ENCODE measurements at places on chromosomes 7 and 10.

GRCh38 chr7:66815951-66816350 is 75.4 kb downstream of the RABGEF1 start:
- no peak for DNase-seq

GRCh38 chr10:68434657-68435056 is 27.6 kb upstream of the RUFY2 start:
- DNase-seq: no peak

DNA sequence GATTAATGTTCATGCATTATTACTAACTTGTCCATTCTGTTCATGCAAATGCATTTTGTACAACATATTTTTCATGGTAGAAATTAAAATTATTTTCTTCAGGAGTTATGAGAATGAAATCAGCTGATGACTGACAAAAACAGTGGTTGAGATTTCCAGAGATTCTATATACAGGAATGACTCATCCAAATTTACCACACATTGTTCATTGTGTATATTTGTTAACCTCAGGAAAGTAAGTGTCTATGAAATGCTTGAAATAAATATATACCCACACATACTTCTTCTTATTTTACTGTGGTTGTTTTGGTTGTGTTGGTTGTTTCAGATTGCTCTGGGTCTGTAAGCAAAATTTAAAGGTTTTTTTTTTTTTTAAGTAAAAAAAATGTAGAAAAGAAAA is 108.1 kb upstream of the SP8 start:
- DNase-seq: no peak

- no peak for DNase-seq
Measured at GRCh38 chr10:121025731-121026130, 174.6 kb downstream of the WDR11 start.

DNA sequence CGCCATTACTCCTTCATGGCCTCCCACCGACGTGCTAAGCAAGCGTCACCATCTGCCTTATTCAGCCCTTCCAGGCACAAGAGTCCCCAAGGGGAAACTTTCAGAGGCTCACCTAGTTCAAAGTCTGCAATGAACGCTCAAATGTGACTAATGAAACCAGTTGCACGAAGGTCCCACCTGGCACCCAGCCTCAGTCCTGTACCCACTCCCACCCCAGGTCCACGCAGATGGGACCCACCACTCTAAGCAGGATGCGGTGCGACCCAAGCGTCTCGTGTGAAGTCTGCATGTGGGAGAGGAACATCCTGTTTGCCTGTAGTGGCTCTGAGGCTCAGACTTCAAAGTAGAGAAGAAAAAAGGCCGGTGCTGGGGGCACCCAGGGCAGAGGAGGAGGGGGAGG is 40.3 kb downstream of the RGS10 start:
- no peak for DNase-seq

GRCh38 chr7:43328785-43329380 is 216.4 kb downstream of the HECW1 start:
- DNase-seq: no peak

GRCh38 chr10:51920672-51921071 is 221.3 kb upstream of the CSTF2T start:
- no peak for DNase-seq

DNA sequence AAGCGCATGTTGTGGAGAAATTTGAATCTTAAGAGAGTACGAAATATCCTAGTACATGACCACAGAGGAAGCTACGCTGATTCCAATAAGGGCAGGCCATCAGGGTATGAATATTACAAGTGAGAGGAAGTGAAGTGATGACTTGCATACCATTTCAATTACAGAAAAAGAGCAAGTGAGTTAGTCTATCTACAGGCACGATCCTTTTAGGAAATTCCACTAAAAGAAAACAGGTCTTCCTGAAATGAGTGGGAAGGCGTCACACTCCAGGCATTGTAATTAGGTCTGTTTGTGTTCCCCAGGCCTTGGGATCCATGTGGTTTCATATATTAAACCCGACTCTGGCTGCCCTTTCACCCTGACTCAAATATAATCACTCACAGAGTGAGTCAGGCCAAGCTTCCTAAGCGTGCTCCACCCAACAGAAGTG is 152.5 kb downstream of the SEMA3A start:
- DNase-seq: no peak

DNA sequence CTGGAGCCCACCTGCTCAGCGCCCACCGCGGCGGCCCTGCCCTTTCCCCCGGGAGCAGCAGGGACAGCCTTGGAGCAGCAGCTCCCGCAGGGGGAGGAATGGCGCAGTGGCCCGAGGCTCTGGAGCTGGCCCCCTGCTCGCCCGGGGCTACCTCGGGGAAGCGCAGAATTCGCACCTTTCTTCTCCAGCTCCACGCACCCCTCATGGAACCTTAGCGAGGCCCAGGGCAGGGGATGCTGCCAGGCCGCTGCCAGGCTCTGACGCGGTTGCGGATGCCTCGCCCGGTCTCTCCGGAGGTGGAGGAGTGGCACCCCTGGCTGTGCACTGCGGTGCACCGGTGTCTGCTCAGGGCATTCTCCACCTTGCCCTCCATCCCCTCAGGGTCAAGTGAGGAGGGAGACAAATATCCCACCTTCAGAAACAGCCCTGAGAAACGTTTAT is 84.9 kb upstream of the MKI67 start:
- DNase-seq: no peak

GRCh38 chr7:94129443-94130140 is 125.4 kb upstream of the BET1 start:
- peak; percentile 74 for DNase-seq

DNA sequence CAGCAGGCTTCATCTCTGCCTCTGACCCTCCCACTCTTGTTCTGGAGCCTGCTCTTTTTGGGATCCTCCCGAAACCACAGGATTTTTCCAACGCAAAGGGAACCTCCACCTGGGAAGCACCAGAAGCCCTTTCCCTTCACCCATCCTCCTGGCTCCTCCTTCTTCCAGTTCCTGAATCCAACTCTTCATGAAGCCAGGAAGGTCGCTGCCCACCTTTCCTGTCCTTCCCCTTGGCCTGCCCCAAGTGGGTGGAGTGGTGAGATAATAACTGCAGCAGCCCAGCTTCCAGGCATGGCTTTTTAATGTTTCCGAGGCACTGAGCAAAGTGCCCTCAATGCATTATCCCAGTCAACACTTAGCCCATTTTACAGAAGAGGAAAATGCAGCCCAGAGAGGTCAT is 70.8 kb upstream of the EEPD1 start:
- no peak for DNase-seq

- no peak for DNase-seq
Measured at GRCh38 chr7:39493934-39494333, 72.3 kb upstream of the YAE1 start.

- DNase-seq: no peak
Measured at GRCh38 chr7:131130324-131130723, 197.4 kb upstream of the MKLN1 start.

GRCh38 chr10:81013771-81014170 is 476.1 kb downstream of the SH2D4B start:
- DNase-seq: no peak

GRCh38 chr10:88996927-88997326 is 6.3 kb downstream of the FAS start:
- DNase-seq: no peak

DNA sequence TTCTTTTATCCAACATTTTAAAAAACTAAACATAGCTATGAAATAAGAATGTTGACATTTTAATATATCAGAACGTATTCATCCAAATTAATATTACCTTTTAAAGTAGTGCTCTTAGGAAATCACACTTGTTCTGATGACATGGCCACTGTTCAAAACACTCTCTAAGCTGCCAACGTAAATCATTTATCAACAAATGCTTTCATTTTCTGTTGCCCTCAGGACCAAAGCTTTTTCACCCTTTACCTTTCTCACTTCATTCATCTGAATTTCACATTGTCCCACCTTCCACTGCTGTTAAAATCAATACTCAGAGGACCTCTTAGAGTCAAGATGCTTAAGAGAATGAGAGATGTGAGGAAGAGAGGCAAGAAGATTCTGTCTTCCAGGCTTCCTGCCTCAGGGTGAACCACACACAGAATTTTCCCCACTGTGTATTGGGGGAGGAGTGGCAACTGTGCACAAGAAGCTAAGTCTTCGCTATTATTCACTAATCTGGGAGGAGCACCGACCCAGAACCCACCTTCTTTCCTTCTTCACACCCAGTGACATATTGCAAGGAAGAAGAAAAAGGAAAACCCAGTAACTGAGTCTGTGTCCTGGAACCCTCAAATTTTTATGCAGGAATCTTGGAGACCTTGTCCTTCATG is 21.0 kb downstream of the HIBADH start:
- DNase-seq: no peak

- no peak for DNase-seq
Measured at GRCh38 chr7:92831716-92832533, 4.4 kb downstream of the CDK6 start.

DNA sequence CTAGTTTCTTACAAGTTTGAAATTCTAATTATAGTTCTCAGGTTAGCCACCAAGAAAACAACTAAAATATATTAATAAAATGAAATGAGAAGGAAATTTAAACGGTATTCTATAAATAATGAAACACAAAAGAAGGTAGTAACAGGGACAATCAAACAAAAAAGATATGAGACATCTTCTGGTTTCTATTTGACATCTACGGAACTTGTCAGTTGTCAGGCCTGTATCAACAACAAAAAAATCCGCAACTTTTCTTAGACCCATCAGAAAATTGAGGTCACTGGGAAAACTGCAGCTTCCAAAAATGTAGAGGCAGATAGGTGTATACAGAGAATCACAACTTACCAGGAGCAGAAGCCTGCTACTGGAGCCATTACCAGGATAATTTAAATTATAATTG is 70.6 kb downstream of the ZPBP start:
- no peak for DNase-seq

DNA sequence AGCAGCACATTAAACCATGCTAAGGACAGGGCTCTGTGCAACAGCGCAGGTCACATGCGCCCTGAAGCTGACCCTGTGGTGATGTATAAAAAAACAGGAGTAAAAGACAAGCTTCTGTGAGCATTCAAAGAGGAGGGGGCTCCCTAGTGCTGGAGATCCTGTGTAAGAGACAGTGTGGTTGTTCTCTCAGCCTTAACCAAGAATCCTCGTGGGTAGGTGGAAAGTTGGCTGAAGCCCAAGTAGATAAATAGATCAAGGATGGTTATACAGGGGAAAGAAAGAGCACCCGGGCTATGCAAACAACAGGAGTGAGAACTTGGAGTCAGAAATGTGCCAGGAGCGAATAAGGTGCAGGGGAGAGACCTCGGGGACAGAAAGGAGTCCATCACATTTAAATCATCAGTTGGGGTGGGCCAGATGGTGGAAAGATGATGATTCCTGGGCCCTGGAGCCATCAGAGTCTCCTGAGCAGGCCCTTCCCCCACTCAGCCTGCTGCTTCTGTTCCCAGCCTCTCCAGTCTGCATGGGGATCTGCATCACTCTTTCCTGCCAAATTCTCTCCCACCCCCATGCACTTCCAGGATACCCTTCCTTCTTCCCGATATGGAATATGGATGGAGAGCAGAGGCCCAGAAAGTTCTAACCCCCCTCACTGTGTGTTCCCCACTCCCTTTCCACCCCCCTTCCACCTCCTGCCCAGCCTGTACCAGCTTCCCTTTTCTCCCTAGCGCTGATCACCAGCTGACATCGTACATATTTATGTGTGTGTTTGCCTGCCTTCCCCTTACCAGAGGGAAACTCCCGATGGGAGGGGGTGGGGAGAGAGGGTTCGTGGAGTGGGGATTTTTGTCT is 78.1 kb upstream of the PRR15 start:
- no peak for DNase-seq

GRCh38 chr7:44884621-44885393 is 523 bp downstream of the PURB start:
- no peak for DNase-seq

DNA sequence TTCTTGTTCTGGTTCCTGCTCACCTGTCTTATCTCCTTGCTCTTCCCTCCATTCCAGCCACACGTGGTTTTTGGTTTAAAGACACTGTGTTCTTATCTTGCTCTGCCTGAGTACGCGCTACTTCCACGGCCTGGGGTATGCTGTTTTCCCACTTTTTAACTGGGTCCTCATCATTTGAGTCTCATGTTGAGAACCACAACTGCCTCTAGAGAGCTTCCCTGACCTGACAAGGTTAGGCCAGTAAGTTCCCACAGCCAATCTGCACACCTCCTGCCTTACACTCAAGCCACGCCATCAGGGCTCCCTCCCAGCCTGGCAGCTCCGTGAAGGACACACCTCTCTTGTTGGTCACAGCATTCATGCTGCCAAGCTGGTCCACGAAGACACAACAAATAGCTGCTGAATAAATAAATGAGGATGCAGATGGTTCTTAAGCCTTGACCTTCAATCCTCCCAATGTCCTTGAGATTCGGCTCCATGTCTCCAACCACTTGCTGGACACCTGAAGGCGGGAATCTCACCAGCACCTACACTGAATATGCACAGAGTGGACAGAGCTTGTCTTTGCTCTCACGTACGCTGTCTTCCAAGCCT is 201.7 kb upstream of the KLF14 start:
- DNase-seq: no peak

DNA sequence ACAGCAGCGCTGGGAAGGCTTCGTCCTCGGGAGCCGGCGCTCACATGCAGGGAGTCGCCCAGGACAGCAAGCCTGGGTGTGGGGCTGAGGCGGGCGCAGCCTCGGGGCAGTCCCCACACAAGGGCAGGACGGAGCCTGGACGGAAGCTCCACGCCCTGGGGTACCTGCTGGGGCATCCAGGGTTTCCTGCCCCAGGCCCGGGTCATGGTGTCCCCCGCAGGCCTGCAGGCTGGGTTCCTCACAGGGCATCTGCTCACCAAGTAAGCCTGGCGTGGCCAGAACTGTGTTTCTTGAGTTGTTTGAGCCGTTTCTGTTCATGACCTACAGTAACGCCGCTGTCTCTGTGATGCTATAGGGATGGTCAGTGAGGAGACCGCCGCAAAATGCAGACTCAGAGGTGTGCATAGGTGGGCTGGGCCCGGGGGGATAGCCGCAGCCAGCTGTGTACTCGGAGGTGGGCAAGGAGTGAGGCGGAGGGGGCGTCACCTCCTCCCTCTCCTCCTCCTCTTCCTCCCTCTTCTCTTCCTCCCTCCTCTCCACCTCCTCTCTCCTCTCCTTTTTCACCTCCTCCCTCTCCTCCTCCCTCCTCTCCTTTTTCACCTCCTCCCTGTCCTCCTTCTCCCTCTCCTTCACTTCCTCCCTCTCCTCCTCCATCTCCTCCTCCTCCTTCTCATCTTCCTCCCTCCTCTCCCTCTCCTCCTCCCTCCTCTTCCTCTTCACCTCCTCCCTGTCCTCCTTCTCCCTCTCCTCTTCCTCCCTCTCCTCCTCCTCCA is 438.9 kb downstream of the DNAJB6 start:
- DNase-seq: no peak

DNA sequence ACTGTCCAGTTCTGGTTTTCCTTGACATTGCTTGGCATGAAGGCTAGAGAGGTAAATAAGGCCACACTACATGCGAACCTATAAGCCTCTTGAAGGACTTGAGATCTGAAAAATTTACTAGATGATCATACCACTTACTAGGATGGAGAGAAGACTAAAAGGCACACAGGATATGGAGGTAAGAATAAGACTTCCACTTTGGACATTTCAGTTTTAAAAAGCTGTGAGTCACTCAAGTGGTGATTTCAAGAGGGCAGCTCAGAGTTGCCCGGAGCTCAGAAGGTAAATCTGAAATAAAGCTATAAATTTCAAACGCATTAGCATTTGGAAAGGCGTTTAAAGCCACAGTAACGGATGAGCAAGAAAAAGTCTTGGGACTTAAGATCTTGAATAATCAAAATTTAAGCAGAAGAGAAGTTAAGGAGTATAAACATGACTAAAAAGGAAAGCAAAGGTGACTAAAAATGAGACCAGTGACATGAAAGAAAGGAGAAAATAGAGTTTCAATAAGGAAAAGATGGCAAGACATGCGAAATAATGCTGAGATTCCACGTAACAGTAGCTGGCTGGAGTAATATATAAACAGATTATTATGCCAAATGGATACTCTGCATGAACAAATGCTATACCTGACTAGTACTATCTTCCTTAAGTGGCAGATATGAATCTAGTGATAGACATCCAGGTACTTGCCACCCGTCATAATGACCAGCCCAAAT is 68.3 kb downstream of the SNX13 start:
- DNase-seq: no peak

Data from HS-27A (cell line).